ENCODE measurements at places on chromosomes 6 and 20.

GRCh38 chr6:2979819-2980464 lies 8.6 kb upstream of the SERPINB6 start:
- DNase-seq, result no peak

DNA sequence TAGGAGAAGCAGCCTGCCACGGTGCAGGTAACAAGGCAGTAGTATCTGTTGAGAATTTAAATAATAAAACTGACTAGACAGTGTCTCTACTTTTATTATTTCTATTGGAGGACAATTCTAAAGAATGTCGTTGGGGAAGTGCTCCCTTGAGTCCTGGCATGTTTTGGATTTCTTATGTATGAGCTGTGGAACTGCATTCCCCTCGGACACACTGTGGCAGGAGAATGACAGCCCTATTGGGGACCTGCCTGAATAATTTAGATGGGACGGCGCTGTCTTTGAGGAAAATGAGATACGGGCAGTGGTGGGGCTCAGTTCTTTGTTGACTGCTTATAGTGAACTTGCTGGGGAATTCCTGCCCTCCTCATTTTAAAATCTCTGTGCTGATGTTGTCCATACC lies 2.4 kb upstream of the SCP2D1 start:
- DNase-seq, result no peak

GRCh38 chr6:33587529-33587928 lies 7.5 kb upstream of the BAK1 start:
- no peak for DNase-seq

- DNase-seq, result no peak
Measured at GRCh38 chr20:61705386-61706258, 360.1 kb downstream of the TAF4 start.

GRCh38 chr20:62788607-62789006 lies 7.7 kb upstream of the MRGBP start:
- no peak for DNase-seq

All from left colon (tissue), 2 donors.